ENCODE measurements at places on chromosomes 4 and X.

GRCh38 chrX:1480082-1480785, 27.5 kb upstream of the ASMTL start:
- no peak for DNase-seq

GRCh38 chr4:175530655-175531054, 281.4 kb downstream of the GPM6A start:
- no peak for DNase-seq

DNA sequence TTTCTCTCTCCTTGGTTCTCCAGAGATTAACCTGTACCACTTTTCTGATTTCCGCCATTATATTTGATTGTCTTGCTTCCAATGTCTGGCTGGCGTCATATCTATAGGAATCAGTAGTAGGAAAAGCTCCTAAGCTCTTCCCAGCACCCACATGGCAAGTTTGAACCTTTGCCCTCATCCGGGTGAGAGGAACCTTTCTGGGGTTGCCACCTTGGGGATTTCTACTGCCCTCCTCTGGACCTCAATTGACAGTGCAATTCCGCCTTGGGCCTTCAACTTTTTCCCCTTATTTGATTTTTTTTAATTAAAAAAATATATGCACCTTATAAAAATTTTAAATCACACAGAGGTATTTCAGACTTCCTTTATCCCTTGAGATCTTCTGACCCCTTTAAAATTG, 2.0 kb upstream of the CXorf66 start:
- no peak for DNase-seq

- DNase-seq: no peak
Measured at GRCh38 chr4:6733358-6734164, 17.6 kb downstream of the BLOC1S4 start.

DNA sequence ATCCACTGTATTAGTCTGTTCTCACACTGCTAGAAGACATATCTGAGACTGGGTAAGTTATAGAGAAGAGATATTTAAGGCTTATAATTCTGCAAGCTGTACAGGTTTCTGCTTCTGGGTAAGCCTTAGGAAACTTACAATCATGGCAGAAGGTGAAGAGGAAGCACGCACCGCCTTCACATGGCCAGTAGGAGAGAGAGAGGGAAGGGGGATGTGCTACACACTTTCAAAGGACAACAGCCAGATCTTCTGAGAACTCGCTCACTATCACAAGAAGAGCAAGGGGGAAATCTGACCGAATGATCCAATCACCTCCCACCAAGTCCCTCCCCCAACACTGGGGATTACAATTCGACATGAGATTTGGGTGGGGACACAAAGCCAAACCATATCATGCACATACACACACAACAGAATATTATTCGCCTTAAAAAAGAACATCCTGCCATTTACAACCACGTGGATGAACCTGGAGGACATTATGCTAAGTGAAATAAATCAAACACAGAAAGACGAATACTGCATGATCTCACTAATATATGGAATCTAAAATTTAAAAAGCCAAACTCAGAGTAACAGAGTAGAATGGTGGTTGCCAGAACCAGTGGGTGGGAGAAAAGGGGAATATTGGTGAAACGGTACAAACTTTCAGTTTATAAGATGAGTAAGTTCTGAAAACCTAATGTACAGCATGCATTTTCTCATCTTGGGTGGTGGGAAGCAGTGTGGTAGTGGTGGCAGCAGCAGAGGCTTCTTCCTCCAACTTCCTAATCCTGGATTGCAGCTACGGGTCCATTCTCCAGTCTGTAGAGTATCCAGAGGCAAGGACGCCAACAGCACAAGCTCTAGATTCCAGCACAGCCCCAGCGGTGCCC, 12.8 kb downstream of the FRYL start:
- no peak for DNase-seq

- no peak for DNase-seq
Measured at GRCh38 chr4:170671171-170671570, 581.4 kb upstream of the AADAT start.

Measured in eye (tissue), 1 donor.